CD4-positive, CD25-positive, alpha-beta regulatory T cell (primary cell): ENCODE measurements at places on chromosomes 7 and 10.
A peak's percentile ranks its signal among the peaks of the same experiment; 100 is the strongest.

DNA sequence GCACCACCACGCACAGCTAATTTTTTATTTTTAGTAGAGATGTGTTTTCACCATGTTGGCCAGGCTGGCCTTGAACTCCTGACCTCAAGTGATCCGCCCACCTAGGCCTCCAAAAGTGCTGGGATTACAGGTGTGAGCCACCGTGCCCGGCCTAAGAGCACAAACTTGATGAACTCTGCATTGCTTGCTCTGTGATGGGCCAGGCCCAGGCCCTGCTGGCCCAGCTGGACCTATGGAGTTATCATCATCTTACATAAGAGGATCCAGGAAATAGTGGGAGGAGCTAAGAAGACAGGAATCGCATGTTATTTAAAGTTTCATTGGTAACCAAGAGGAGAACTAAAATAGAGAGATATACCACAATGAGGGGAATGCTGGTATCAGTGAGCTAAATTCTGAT, 86.9 kb downstream of the DAGLB start:
- DNase-seq = no peak

DNA sequence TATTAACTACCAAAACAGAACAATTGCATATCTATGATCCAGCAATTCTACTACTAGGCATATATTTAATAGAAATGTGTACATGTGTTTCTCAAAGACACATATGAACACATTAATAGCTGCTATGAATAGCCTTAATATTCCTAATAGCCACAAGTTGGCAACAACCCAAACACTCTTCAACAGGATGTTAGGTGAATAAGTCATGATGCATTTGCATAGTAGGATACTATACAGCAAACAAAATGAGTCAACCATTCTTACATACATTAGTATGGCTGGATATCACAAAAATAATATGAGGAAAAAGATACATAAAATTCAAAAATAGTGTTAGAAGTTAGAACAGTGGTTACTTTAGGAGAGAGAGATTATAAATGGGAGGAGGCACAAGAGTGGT, 26.8 kb upstream of the ZNF746 start:
- DNase-seq = no peak

GRCh38 chr7:20737840-20738448, 48.7 kb downstream of the SP8 start:
- no peak for DNase-seq

- DNase-seq = no peak
Observed at GRCh38 chr7:106866298-106867281, 1.5 kb downstream of the PIK3CG start.

DNA sequence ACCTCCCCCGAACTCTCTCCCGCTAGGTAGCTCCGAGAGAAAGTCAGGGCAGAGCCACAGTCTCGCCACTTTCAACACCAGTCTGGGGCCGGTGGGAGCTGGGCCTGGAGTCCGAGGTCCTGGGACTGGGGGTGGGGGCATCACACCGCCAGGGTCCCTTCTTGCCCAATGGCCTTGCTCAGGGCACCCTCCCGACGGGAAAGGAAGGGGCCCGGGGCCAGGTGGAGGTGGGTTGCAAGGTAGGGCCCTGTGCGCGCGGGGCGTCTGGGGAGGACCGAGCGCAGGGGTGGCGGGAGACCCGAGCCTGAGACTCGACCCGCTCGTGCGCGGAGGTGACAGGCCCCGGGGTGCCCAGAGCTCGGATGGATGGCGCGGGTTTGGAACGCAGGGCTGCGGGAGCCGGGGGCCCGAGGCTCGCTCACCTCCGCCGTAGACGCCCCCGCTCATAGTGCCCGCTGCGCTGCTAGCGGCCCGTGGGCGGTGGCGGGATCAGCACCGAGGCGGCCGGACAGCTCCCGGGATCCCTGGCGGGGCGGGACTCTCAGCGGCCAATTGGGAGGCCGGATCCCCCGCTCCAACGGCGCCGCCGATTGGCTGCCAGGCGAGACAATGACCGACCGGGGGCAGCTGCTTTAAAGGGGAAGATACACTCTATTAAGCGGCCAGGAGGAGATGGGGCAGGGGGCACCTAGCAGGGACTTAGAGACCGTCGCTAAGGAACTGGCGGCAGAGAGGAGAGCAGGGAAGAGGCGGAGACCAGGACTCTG, at the start of gene ACTL6B:
Gene ACTL6B, minus strand, starts transcription at position 541 of the 767 bp plus-strand sequence. Its CDS starts 94 bp downstream, at position 447.
- DNase-seq = no peak

GRCh38 chr7:43808410-43808809, 49.9 kb downstream of the BLVRA start:
- DNase-seq = no peak

GRCh38 chr10:62214364-62214874, 54.2 kb downstream of the RTKN2 start:
- DNase-seq = no peak

DNA sequence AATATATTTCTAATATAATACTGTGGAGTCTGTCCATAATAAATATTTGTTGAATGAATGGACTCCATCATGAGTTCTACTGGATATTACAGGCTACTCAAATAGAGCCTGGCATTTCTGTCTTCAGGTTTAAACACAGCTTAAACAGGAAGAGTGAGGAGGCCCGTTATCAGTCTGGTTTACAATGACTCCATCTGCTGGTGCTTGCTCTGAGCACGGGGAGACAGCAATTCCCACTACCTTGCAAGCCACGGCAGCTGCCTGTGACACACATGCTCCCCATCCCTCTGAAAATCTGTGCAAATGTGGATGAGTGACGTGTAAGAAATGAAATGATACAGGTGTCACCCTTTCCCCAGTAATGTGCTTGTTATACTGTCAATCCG, 293.5 kb upstream of the IMMP2L start:
- DNase-seq = no peak

- no peak for DNase-seq
Observed at GRCh38 chr10:79093658-79094411, 25.1 kb downstream of the ZMIZ1 start.

DNA sequence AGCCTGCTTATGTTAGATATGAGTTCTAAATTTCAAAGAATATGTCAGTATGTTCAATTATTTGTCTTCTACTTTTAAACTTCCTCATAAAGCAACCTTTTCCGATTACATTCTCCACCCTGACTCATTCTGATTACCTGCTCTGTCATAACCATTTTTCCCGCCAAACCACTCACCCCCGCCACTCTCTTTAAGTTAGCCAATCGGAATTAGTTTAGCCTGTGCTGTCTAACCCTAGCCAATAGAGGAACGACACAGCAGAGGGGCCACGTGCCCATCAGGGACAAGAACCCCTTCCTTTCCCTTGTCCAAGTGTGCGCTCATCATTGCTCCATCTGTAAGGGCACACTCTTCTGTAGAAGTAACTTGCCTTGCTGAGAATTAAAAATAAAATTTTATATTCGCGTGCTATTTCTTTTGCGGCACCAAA, 91.4 kb downstream of the CCDC71L start:
- DNase-seq = no peak

- DNase-seq = no peak
Observed at GRCh38 chr7:143239813-143240212, 18.0 kb downstream of the TAS2R40 start.

- no peak for DNase-seq
Observed at GRCh38 chr10:83432261-83433045, 706.9 kb upstream of the GHITM start.

- peak; percentile 25 for DNase-seq
Observed at GRCh38 chr7:144854839-144855424, 19.1 kb upstream of the TPK1 start.

- DNase-seq = no peak
Observed at GRCh38 chr10:24690961-24691512, 32.6 kb downstream of the ARHGAP21 start.

- no peak for DNase-seq
Observed at GRCh38 chr7:54823776-54824175, 64.8 kb upstream of the SEC61G start.

DNA sequence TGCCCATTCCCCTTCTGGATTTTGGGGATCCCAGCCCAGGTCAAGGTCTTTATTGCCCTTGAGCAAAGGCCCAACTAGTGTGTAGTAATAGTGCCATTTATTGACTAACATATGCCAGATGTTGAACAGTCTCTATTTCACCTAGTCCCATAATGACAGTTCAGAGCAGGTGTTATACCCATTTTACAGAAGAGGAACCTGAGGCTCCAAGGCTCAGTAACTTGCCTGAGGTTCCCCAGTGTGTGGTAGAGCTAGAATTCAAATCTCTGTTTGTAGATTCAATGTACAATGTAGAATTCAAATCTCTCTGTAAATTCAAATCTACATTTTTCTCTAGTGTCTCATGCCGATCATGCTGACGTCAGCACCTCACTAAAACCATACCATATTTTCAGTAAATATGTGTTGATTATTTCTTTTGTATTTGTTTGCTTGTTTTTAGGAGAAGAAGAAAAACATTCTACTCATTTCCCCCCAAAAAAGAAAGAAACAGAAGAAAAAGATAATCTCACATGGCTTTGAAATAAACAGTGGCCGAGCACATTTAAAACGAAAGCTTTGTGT, 329.7 kb downstream of the PRPF18 start:
- no peak for DNase-seq
